ENCODE measurements at places on chromosomes 16 and 17. TPM values are rescaled to one million over a fixed set of nuclear protein-coding genes. Genes with fewer than 3 reads are reported as not detected.

Gene ACAP1
- total RNA-seq, result 5.3 TPM

Gene KCNG4
- 0.72 TPM for total RNA-seq

Gene MARVELD3
- 4.1 TPM for total RNA-seq

Gene C1QTNF8
- not detected for total RNA-seq

Gene MFSD11
- 55.9 TPM for total RNA-seq

Gene ABHD15
- total RNA-seq, result 3.1 TPM

All from umbilical cord (tissue), 2 donors.